ENCODE measurements at places on chromosomes 7 and 10. TPM values are rescaled to one million over a fixed set of nuclear protein-coding genes. Genes with fewer than 3 reads are reported as not detected.

Gene CCDC3
- 0.12 TPM for total RNA-seq

Gene MRC1
- total RNA-seq: 0.44 TPM

Gene AOC1
- total RNA-seq: not detected

Gene TTYH3
- total RNA-seq: 45.5 TPM

Gene MYH16
- not detected for total RNA-seq

Gene FGL2
- 7.0 TPM for total RNA-seq

Gene PDK4
- 7.1 TPM for total RNA-seq

Gene NPSR1
- total RNA-seq: not detected

Gene ATG9B
- 5.1 TPM for total RNA-seq

Gene FAM24B
- 11.7 TPM for total RNA-seq

Gene NODAL
- not detected for total RNA-seq

Gene ITIH5
- total RNA-seq: not detected

Gene AKR1D1
- total RNA-seq: not detected

Gene DPY19L1
- 13.0 TPM for total RNA-seq

Gene PRSS37
- total RNA-seq: not detected

Gene LEP
- total RNA-seq: not detected

Gene SPDYE8
- not detected for total RNA-seq

Gene C7orf57
- total RNA-seq: not detected

Gene BBS9
- 45.2 TPM for total RNA-seq

Gene SCD
- 5.1 TPM for total RNA-seq

Gene PRTFDC1
- not detected for total RNA-seq

Gene LIPF
- not detected for total RNA-seq

Gene HOXA5
- total RNA-seq: not detected

Gene SCIN
- 0.49 TPM for total RNA-seq

Gene TEX47
- total RNA-seq: not detected

Gene CDHR1
- 1.7 TPM for total RNA-seq

Gene TES
- total RNA-seq: 62.7 TPM

All from B cell (primary cell).